ENCODE measurements at places on chromosomes 11 and 22. TPM values are rescaled to one million over a fixed set of nuclear protein-coding genes. Genes with fewer than 3 reads are reported as not detected.

The P2RY6 gene
- 0.05 TPM for total RNA-seq

The RTN4R gene
- total RNA-seq: 2.7 TPM

- no peak for DNase-seq
These were observed 8.6 kb downstream of the PPP6R3 start for GRCh38 chr11:68469122-68469521.

DNA sequence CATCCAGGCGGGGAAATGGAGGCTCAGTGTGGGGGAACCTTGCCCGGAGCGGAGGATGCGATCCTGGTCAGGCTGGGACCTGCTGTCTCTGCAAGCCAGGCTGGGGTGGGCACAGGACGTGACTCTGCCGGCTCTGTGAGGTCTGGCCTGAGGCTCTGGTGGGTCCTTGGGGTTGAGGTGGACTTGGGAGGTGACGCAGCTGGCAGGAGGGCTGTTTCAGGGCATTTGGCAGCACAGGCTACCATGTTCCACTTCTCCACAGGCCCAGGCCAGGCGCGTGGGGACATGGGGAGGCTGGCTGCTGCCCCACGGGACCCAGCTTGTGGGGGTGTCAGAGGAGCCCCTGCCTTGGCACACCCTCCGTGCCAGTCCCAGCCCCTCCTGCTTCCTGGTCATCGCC lies 1199.7 kb downstream of the BRD1 start:
- DNase-seq: no peak

DNA sequence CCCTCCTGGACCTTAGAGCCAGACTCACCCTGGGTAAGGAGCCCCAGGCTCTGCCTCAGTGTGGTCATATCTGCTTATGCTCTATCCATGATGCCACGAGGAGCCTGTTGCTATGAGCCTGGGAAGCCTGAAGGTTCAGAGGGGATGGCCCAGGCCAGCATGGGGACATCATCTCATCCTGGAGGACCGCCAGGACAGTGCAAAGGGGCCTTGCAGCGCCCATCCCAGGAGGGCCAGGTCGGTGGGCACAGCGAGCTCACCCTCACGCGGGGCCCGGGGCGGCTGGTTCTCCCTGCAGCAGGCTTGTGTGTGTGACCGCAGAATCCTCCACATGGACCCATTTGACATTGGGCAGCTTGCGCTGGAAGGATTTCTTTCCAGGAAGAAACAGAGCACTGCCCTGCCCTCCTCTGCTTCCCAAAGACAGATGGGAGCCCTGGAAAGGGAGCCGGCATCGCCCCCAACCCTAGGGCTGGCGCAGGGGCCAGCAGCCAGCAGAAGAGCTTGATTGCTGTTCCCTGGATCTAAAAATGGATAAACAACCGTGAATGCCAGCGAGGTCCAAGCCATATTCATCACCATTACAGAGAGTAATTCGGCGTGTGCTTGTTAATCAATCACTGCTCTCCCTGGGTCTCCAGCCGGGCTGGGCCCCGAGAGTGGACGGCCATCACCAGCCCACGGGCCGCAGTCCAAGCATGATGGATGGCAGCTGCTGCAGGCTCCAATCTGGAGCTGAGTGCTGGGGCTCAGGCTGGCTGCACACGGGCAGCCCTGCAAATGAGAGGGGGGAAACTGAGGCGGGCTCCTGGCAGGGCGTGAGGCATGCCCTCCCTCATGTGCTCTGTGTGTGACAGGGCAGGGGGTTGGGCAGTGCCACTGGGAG lies 739.7 kb downstream of the BRD1 start:
- no peak for DNase-seq

DNA sequence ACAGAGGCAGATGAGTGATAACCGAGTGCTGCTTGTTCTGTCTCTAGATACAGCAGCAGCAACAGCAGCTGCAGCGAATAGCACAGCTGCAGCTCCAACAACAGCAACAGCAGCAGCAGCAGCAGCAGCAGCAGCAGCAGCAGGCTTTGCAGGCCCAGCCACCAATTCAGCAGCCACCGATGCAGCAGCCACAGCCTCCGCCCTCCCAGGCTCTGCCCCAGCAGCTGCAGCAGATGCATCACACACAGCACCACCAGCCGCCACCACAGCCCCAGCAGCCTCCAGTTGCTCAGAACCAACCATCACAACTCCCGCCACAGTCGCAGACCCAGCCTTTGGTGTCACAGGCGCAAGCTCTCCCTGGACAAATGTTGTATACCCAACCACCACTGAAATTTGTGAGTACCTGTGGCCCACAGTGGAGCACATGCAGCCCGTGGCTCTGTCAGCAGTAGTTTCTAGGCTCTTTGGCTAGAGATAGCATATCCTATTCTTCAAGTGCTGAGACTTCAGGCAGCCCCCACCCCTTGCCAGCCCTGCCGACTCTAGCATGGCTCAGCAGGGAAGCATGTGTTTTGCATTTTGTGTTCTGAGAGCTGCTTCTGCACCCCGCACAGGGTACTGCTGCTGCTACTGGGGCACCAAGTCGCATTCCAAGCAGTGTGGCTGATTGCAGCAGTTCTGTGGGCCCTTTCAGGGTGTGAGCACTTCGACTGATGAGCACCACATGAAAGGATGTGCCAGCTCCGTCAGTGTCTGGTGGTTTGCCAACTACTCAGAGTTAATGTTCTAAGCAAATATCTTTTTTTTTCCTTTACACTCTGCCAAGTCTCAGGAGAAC lies 59.2 kb downstream of the MED15 start:
- DNase-seq: no peak
